ENCODE measurements at places on chromosomes 3 and 15.

GRCh38 chr3:141382571-141382970, 14.3 kb downstream of the ZBTB38 start:
- no peak for DNase-seq

- DNase-seq: no peak
Observed at GRCh38 chr3:23824699-23825444, 19.1 kb downstream of the UBE2E1 start.

- DNase-seq: no peak
Observed at GRCh38 chr3:24072193-24072592, 127.1 kb downstream of the NR1D2 start.

DNA sequence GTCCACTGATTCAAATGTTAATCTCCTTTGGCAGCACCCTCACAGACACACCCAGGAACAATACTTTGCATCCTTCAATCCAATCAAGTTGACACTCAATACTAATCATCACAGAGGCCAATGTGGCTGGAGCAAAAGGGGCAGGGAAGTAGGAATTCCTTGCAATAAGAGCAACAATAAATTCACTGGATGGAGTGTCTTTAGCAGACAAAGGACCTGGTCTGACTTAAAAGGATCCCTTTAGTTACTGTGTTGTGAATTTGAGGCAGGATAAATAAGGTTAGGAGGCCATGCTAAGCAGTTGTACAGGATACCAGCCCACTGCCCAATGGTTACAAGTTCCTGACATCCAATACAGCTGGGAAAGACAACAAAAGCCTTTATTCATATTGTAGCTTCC, 12.3 kb upstream of the GFM1 start:
- no peak for DNase-seq

DNA sequence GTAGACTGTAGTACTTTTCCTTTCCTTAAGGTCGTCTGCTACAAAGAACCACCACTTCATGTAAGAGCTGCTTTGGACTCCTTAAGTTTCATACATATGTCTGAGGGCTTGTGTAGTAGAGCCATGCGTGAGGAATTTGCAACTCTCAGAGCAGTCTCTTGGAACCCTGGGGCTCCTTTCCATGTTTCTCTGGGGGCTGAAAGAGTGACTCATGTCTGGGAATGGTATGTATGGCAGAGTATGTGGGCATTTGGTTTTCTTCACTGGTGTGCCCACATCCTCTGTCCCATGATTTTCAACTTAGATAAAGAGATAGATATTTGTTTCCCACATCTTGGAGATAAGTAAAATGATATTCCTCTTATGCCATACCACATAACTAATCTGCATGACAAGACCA, 20.6 kb upstream of the RBM5 start:
- peak; percentile 51 for DNase-seq

DNA sequence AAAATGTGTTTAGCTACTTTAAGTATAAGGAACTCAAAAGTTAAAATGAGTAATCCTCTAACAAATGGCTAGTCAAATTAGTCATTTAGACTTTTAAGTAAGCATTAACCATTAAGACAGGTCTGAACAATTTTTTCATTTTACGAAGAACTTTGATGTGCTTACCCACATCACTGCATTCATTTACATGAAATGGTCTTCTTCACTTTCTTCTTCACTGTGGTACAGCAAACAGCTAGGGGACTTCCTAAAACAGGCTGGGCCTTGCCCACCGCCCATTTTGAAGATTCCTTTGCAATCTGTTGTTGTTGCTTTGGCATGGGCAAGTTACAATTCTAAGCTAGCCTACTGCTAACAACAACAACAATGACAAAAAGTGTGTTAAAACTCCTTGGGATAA, 67.4 kb downstream of the CBLB start:
- DNase-seq: no peak

DNA sequence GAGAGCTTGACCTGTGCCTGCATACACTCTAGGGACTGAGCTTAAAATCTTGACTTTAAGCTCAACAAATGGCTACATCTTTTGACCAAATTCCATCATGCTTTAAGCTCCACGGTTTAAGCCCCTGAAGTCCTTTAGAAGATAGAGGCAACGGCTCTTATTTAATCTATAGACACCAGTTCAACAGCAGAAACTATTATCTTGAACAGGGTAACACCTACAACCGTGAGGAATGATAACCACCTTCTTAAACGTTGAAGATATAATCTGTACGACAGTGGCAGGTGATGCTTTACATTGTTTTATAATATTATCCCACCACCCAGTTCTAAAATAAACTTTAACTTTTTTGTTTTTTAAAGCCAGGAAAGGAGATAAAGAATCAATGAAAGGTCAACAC, 1007.8 kb downstream of the FHIT start:
- no peak for DNase-seq

DNA sequence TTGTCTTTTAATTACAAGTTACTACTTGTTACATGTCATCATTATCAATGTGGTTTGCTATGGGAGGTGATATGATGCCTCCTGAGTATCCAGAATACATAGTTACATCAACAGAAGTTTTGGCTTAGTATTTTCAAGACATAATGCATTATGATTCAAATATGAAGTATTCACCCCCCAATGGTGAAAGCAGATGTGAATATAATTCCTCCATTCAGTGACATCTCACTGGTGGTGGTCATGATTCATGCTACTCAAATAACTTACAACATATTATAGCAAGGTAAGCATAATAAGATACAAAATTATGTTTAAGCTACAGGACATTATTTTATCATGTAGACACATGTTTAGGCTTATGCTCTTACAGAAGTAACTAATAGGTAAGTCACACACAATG, 34.9 kb upstream of the TTBK2 start:
- peak; percentile 78 for DNase-seq

- no peak for DNase-seq
Observed at GRCh38 chr3:185824051-185825005, 514 bp downstream of the IGF2BP2 start.

DNA sequence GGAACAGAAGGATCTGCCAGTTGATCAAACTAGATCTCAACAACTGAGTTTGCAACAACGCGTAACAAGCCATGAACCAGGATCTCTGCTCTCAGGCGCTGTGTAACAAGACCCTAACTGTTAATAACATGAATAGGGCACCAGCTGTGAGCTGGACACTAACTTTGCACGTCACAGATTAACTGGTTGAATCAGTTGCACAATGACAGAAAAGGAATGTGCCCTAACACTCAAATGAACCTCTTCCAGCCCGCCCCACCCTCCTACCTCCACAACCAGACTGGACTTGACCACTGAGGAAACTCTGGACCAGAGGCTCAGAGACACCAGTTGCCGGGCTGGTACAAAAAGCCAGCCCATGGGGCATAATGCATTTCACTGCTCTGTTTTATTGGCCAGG, 34.3 kb downstream of the MCF2L2 start:
- no peak for DNase-seq

DNA sequence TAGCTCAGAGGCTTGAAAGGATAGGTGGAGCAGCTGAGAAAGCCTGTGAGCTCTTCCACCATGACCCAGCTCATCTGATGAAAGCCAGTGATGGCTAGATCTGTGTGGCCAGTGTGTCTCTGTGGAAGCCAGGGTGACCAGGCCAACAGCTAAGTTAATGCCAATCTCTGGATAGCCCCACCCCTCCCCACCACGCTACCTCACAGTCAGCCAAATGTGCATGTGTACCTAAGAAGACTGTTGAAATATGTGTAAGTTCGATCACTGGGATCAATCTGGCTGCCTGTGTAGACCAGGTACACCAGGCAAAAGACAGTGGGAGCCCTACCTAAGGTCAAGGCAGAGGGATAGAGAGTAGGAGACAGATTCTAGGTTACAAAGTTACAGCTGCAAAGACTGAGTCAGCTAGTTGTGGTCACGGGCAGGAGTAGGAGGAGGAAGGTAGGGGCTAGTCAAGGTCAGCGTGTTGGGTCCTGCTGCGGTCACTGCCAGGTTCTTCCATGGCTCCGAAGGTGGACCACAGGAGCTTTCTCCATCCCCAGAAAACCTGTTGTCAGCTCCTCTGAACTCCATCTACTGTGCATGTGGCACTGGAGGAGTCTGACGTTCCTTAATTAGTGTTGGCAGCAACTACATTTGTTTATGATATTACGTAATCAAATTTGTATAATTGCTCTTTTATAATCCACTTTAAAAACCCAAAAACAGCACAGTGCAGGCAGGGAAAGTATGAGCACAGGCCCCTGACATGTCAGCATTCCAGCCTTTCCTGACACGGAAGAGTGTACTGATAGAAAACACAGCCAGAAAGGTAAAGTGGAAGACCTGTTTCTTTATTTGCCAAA, 318.0 kb downstream of the CLSTN2 start:
- DNase-seq: no peak

DNA sequence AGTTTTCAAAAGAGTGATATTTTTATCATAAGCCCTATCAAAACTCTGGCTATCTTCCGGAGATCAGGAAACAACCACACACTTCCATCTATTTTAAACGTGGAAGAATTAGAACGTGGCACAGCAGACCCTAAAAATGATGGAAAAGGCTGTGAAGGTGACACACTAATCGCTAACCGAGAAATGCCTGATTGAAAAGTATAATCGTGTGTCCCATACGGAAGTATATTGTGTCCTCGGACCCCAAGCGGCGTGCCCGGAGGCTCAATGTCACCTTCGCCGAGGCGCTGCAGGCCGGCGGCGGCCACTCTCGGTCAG, 642 bp downstream of the COX5A start:
- no peak for DNase-seq

DNA sequence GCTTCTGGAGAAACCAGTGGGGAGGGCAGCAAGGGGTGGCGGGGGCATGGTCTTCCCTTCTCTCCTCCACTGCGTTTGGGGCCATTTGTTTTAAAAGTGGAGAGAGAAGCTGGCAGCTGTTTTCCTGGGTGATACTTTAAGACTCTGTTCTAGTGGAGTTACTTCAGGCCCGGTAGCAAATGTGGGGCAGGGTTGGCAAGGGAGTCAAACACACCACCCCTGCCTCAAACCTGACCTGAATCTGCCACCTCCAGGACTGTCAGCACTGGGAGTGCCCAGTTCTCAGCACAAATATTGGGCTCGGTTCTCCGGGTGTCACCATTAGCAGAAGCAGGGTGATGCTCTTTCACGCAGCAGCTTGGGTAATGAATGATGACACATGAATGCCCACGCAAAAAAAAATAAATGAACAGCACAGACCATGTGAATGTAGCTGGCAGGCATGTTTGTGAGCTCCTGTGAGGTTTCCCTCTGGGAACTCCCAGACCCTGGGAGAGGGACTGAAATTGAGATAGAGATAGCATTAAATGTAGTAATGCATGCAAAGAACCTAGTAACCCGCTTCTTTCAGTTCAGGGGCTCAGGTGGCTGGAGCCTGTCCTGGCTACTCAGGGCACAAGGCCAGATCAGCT, 424.0 kb downstream of the MCTP2 start:
- DNase-seq: no peak

DNA sequence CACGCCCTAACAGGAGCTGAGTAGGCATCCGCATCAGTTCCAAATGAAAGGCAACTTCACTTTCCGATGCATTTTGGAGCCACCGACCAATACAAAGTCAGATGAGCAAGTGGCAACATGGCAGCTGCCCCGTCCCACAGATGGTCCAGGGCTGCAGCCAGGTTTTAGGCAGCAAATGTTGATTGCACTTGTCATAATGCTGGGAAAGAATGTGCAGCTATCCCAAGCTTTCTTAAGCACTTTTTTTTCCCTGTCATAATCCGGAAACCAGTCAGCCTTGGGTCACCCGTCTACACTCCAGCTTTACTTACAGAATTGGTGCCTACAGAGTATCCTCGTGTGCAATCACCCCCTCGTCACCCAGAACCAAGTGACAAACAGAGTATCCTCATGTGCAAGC, 147.7 kb downstream of the CHSY1 start:
- DNase-seq: no peak

GRCh38 chr3:50364573-50365079, 5.3 kb upstream of the TMEM115 start:
- no peak for DNase-seq

GRCh38 chr3:177597311-177598096, 400.2 kb upstream of the TBL1XR1 start:
- DNase-seq: peak; percentile 94
